ENCODE measurements at places on chromosomes 3 and 15.

DNA sequence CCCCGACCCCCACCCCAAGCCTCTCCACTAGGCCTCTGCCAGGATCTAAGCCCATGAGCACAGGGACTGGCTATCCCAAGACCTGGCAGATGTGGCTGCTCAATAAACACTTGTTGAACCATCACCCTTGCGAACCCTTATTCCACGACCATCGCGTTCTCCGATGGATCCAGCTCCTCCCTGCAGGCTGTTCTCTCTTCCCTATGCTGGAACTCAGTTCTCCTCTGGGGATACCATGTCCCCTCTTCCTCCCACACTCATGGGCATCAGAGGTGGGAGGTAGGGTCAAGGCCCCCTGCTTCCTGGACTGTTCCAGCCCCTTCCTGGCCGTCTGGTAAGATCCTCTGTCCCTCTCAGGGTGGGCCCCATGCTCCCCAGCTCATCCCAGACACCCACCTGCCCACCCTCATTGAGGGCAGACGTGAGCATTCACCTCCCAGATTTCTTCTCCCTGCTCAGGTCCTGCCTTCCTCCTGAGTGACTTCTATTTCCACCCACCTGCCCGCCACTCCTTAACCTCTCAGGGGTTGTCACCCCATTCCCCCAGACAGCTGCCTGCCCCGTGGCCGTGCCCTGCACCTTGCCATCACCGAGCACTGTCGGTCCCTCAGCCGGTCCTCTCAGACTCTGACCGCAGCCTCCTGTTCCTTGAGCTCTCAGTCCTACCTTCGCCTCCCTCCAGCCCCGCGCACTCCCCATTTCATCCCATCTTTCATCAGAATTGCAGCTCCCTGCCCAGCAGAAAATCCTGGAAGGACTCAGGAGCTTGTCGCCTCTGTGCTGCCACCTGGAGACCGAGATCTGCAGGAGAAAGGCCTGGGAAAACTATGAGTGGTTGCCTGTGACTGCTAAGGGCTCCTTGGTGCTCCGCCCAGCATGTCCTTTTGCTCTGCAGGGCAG lies 42.0 kb downstream of the PML start:
- peak; percentile 73 for DNase-seq

- DNase-seq, result no peak
These were observed 299.8 kb downstream of the KBTBD8 start for GRCh38 chr3:67297715-67298475.

- DNase-seq, result peak; percentile 54
These were observed 72.5 kb downstream of the OPA1 start for GRCh38 chr3:193665370-193665989.

GRCh38 chr15:25268166-25268565 lies 170.7 kb downstream of the UBE3A start:
- DNase-seq, result no peak

GRCh38 chr15:47506329-47507100 lies 210.8 kb upstream of the SEMA6D start:
- DNase-seq, result peak; percentile 74

DNA sequence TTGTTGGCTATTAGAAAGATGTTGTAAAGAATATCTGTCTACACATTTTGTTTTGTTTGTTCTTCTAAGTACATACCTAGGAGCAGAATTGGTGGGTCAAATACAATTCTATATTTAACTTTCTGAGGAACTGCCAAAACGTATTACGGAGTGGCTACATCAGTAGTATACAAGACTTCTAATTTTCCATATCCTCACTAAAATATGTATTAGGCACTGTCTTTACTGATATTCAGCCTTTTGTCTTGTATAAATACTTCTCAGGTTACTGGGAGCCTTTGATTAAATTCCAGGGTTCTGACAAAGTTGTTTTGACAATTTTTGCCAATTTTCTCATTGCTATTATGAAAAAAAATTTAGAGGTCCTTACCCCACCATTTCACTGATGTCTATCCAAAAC lies 146.7 kb downstream of the NR2E3 start:
- DNase-seq, result peak; percentile 41

- peak; percentile 44 for DNase-seq
These were observed 457.0 kb upstream of the ALCAM start for GRCh38 chr3:104909721-104910120.

- peak; percentile 95 for DNase-seq
These were observed 72.8 kb downstream of the GALK2 start for GRCh38 chr15:49242820-49243219.

GRCh38 chr15:85993116-85993515 lies 86.6 kb upstream of the AGBL1 start:
- no peak for DNase-seq

DNA sequence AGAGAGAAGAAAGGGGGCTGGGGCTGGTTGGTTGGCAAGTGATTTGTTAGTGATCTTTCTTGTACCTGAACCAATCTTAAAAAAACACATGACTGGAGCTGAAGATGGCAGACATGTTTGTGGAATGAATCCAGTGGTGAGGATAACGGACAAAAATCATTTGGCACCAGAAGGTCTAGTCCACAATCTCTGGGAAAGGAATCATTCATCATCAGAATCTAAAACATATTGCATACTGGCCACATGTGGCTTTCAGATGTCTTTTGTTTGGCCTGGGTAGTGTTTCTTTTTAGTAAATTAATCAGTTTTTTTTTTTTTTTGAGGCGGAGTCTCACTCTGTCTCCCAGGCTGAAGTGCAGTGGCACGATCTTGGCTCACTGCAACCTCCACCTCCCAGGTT lies 5.0 kb downstream of the NEK11 start:
- DNase-seq, result no peak

- DNase-seq, result no peak
These were observed 62.9 kb upstream of the GCNT3 start for GRCh38 chr15:59548501-59549226.

- no peak for DNase-seq
These were observed 37.0 kb downstream of the GRIP2 start for GRCh38 chr3:14503033-14503705.

- peak; percentile 54 for DNase-seq
These were observed 28.0 kb upstream of the VGLL4 start for GRCh38 chr3:11671648-11672100.

DNA sequence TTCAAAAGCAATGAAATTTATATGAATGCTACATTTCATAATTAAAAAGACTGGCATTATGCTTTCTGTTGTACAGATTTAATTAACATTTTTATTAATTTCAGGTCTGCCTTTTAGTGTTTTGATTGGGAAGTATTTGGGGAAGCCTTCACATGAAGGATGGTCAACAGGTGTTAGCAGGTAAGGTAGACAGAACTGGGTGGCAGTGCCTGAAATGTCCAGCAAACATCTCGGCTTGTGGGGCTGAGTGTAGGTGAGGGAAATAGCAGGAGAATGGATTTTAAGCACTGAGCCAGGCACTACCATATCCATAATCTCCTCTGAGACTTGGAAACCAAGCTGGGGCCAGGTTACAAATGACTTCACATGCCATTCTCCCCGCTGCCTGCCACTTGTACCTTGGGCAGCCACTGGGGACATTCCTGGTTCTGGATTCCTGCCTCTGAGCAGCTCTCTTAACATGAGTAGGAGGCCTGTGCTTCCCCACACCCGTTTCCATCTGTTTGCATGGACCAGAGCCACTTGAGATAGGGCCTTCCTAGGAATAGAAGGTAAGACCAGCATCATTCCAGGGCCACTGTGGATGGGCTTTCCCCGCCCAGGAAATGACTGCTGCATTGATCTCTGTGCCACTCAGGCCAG lies 125.9 kb upstream of the HES1 start:
- DNase-seq, result no peak

- no peak for DNase-seq
These were observed 781.2 kb downstream of the ROBO1 start for GRCh38 chr3:78986416-78987101.

GRCh38 chr15:90042766-90043529 lies 41.8 kb downstream of the ZNF710 start:
- DNase-seq, result no peak

GRCh38 chr3:126672340-126672739 lies 17.4 kb upstream of the TXNRD3 start:
- no peak for DNase-seq

DNA sequence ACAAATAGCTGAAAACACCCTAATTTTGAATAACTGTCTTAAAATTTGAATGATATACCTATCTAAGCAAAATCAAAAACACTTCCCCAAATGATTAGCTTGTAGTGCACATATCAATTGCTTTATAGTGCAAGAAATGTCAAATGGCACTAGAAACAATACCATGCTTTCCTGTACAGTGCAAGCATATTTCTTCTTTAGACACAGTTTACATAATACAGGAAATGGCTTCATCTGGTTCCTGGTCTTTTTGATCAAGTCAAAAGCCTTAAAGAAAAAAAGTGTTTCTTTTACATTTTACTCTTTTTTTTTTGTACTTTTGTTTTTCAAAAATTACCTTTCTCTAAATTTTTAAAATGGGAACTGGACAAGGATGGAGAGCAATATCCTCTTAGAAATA lies 352.1 kb downstream of the MECOM start:
- no peak for DNase-seq

- no peak for DNase-seq
These were observed 189.3 kb upstream of the TPM1 start for GRCh38 chr15:62853114-62853840.

All from IMR-90 (cell line).